Dermis blood vessel endothelial cell (primary cell): ENCODE measurements at places on chromosomes 11 and 22.
A peak's percentile ranks its signal among the peaks of the same experiment; 100 is the strongest.

- DNase-seq, result no peak
Observed at GRCh38 chr22:47850644-47851151, 1088.2 kb downstream of the TBC1D22A start.

DNA sequence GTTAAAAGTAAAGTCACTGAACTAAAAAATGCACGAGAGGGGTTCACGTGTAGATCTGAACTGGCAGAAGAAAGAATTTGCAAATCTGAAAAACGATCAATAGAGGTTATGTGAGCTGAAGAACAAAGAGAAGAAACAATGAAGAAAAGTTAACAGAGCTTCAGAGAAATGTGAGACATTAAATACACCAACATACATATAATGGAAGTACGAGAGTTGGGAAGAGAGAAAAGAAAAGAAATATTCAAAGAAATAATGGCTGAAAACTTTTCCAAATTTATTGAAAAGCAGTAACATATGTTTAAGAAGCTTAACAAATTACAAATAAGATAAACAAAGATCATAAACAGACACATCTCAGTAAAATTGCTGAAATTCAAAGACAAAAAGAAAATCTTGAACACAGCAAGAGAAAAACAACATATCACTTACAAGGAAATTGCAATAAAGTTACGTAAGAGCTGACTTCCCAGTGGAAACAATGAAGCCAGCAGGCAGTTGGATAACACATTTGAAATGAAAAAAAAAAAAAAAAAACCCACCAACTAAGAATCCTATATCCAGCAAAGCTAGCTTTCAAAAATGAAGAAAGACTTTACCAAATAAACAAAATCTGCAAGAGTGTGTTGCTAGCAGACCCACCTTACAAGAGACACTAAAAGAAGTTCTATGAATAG is 56.8 kb downstream of the EMSY start:
- DNase-seq, result no peak

DNA sequence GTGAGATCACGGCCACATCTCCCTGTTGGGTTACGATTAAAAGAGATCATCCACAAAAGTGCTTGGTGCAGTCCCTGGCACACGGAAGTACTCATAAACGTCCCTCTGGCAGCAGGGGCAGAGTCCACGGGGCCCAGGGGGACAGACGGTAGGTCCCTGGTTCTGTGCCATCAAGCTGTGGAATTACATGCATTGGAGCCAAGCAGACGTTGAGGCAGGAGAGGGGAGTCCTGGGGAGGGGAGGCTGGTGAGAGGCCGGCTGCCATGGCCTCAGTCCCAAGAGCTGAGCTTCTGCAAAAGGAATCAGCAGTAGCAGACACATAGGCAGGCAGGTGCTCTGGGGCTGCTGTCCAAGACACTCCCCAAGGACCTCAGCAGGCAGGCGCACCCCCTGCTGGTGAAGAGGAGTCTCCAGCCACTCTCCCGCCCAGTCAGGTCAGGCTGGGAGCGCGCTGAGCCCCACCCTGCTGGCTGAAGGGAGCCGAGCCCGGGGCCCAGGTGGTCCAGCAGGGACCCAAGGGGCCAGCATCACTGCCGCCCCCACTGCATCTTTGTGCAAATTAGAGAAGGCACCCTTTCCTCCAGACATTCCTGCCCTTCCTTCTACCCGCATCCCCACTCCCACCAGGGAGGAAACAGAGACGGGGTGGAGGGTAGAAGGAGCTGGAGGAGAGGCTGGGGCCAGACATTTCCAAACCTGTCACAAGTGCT is 7.6 kb upstream of the KCTD17 start:
- peak; percentile 70 for DNase-seq

GRCh38 chr22:49503896-49504521 is 323.7 kb downstream of the BRD1 start:
- no peak for DNase-seq

- DNase-seq, result peak; percentile 64
Observed at GRCh38 chr22:20080445-20080775, 369 bp downstream of the DGCR8 start.

DNA sequence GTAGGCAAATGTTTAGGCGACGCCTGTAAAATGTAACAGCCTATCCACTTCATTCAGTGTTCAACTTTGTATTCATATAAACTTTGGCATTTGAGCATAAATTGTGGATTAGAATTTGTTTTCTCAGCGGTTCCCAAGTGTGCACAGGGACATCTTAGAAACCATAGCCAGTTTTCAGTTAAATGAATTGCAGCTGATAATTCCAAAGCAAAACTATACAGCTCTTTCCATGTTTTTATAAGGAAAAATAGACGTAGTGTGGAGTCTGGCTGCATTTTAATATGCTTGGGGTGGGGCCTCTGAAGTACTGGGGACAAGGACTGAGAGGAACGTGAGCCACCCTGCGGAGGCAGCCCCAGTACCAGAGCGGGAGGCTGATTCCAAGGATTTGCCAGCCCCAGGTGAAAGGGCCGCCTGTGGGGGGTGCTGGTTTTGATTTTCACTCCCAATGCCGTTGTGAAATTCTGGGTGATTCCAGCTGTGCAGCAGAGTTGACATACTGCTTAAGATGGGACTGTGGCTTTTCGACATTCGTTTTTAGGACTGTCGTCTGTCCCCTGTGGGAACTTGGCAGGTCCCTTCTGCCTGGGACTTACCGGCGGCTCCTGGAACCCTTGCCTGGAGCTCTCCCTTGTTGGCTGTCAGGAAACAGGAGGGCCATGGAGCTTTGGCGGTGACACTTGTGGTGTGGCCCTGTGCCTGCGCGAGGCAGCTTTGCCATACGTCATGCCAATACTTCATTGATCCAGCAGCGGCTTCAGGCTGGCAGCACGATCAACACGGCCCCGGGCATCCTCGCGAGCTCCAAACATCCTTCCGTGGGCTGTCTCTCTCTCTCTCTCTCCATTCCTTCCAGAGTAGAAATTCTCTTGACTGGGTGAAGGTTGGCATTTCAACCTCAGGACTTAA is 370.9 kb downstream of the TBC1D22A start:
- no peak for DNase-seq

- DNase-seq, result no peak
Observed at GRCh38 chr22:48242461-48242864, 1480.0 kb downstream of the TBC1D22A start.

DNA sequence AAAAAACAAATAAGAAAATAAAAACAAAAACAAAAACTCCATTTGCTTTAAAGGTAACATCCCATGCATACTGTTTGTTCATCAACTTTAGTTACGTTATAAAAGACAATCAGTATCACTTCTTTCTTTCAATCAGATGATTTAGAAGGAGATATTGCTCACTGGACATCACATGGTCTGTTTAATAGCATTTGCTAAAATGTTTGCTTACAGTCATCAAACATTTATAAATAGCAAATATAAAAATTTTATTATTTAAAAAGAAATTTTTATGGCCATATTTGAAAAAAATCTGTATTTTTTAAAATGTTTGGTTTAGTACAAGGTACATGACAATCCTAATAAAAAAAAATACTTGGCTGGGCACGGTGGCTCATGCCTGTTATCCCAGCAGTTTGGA is 22.6 kb downstream of the MMP26 start:
- DNase-seq, result no peak

- no peak for DNase-seq
Observed at GRCh38 chr11:63802637-63803414, 10.4 kb upstream of the SPINDOC start.

- DNase-seq, result peak; percentile 64
Observed at GRCh38 chr11:62024936-62025486, 57.6 kb upstream of the FTH1 start.

DNA sequence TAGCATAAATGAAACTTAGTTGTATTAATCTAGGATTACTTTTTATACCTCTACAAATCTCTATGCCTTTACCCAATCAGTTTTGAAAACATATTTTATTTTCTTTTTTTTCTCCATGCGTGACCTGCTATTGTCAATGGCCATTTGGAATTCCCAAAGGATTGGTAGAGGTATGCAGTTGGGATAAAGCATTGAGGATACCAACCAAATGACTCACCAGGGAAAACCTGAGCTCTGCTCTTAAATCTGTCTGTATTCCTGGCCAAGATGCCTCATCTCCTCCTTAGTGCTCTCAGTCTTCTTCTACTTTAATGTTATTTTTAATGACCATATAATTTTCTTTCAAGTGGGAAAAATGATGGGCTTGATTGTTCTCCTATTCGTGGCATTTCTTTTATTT is 61.9 kb downstream of the EHF start:
- peak; percentile 32 for DNase-seq

GRCh38 chr22:50610041-50610451 is 9.5 kb downstream of the MAPK8IP2 start:
- no peak for DNase-seq

- no peak for DNase-seq
Observed at GRCh38 chr11:92739041-92739440, 230.4 kb upstream of the MTNR1B start.

GRCh38 chr11:1415631-1416030 is 25.9 kb downstream of the BRSK2 start:
- no peak for DNase-seq

GRCh38 chr22:19928207-19928606 is 13.4 kb upstream of the COMT start:
- no peak for DNase-seq
